ENCODE measurements at places on chromosomes 6 and 20.

DNA sequence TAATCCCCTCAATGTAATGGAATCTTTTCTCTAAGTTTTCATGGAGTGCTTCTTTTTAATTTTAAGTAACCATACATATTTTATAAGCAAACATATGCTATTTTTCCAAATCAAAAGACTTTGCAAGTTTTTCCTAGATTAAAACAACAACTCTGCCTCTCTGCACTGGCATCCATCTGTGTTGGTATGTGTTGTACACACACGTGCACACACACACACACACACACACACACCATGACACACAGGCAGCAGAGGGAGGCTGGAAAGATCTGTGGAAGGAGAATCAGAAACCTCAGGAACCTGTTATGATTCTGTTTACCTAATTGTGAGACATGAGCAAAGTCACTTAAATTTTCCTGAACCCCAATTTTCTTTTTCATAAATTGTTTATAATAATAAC is 295.0 kb upstream of the PRDM1 start:
- DNase-seq, result no peak

DNA sequence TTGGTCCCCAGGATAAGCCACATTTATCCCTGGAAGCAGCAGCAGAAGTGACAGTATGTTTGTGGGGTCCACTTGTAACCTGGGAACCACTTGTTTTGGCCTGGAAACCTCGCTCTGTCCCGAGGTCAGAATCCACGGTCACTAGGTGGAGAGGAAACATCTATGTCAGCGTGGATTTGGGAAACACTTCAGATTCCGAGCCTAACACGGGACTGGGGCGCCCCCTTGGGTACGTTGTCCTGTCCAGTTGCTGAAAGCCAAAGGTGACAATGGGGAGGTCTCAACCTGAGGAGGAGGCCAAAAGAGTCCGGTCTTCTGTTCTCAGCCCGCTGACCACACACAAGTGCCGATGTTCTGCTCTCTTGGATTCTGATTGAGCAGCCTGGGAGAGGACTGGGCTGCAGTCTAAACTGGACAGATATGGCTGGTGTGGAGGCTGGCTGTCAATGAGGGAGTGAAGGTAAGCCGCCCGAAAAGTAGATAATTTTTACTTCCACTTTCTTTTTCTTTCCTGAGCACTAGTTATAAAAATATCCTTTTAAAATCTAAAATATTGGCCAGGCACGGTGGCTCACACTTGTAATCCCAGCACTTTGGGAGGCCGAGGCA is 4.9 kb upstream of the ZFP57 start:
- no peak for DNase-seq

DNA sequence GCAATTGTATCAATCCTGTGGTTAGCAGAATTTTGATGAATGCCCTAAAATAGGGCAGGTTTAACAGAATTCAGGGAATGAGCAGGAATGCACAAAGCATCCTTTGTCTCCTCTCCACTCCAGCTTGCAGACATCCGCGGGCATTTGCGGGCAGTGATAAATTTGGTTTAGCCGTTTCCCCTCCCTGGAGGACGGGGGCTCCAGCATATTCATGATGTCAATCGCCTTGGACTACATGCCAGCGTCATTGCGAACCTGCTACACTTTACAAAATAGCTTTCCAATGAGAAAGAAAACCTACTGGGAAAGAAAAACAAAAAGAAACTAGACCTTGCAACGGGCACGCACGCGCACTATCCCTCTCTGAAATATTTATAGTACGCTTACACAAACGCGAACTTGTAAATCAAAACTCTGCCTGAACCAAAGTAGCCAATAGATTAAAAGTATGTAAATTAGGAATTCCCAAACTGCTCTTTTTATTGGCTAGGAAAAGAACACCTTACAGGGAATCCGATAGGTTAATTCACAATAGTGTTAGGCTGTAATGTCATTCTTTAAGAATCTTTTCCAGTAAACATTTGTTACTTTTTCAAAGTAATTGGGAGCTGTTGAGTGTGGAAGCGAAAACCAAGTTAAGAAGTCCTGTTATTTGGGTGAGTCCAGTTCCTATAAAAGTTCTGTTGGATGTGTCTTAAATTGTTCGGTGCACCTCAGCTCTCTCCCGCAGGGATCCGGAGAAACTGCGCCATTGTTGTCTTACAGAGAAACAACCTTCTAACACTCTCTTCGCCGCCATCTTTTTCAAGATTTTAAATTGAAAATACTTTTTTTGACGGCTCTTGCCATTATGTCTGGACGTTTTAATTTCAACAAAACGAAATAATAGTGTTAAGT is 136.7 kb downstream of the HFE start:
- peak; percentile 94 for DNase-seq

- DNase-seq, result peak; percentile 73
Measured at GRCh38 chr6:170516783-170517616, 36.1 kb downstream of the PSMB1 start.

DNA sequence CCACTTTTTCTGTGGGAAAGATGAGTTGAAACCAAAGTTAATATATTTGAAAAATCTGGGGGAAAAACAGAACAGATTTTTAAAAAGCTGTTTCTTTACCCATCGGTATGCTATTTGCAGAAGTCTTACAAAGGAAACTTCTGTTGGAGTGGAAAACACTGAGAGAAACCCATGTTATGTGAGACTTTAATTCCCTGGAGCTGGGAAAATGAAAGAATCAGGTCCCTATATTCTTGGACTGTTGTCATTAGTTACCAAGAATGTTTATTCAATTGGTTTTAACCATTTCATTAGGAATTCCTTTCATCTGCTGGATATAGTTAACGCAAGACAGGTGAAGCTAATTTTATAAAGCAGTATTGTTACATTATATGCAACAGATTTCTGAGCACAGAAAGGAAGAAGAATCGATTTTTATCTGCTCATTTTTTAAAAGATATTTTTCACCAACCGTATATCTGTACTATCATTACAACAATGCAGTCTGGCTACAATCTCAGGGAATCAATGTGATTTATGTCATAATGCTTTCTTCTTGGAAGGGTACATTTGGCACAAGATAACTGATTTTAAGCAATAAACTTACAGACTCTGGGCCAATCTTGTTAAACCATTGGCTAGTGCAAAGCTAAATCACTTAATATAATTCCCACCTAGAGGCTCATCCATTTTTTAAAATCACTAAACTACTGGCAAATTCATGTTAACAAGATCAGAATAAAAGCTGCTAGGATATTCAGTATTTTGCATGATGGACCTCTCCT is 170.0 kb downstream of the MOXD1 start:
- DNase-seq, result no peak

DNA sequence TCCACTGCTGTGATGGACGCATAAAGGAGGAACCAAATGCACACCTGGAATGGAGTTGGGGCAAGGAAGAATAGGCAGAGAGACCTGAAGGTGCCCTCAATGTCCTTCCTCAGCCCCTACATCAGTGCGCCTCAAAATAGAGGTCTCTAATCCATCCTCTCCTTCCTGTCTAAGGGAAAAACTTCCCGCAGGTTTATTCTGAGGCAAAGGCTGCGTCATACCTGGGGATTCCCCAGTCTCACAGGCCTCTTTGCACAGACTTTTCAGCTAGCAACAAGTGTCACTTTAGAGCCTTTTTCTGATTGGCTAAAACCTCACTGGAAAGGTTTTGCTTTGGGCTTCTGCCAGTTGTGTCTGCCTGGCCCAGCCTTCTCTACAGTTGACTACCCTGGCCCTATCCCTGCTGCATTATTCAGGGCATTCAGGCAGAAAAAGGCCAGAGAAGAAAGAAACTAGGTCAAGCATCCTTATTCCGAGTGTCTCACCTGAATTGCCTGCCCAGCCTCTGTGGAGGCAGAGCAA is 1.8 kb upstream of the HLA-DQB1 start:
- DNase-seq, result no peak

GRCh38 chr20:62843656-62844055 is 18.0 kb downstream of the TCFL5 start:
- no peak for DNase-seq

DNA sequence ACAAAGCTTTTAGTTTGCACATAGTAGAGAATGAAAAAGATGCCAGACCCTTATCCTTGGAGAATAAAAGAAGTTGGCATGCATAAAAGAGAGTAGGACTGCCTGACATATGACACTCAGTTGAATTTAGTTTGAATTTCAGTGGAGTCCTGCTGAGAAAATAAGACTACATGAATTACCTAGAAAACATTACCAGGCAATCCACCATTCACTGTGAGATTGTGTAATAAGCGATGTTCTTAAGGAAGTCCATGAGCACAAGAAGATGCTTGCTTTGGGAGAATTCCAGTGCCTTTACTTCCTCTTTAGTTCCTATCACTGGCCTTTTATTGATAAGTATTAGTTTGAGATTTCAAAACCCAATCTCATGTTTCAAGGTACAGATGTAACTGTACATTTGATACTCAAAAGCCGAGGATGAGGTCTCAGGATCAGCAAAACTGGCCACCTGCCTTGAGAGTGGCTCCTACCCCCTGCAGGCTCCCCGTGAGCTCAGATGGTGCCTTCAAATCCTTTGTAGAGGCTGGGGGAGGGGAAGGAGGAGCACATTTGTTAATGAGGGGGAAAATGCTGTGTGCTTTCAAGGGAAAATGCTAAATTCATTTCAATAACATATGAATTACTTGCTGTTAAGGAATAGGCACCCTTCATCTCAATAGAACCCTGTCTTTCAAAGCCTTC is 11.2 kb upstream of the UNC93A start:
- DNase-seq, result no peak

DNA sequence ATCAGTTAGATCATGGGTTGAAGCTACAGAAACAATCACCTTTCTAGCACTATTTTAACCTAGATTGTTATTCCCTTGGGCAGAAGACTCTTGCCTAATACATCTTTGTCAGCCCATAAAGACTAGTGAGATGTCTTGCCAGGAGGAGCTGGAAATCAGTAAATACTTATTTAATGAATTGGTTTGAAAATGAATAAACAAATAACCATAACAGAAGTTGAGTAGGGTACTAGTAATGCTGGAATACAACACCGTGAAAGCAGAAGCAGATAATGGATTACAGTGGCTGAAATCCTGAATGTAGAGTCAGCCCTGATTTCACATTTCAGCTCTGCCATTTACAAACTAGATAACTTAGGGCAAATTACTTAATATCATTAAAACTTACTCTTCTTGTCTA is 236.1 kb downstream of the PACRG start:
- DNase-seq, result no peak

GRCh38 chr6:162151021-162151665 is 576.4 kb downstream of the PRKN start:
- DNase-seq, result peak; percentile 70

DNA sequence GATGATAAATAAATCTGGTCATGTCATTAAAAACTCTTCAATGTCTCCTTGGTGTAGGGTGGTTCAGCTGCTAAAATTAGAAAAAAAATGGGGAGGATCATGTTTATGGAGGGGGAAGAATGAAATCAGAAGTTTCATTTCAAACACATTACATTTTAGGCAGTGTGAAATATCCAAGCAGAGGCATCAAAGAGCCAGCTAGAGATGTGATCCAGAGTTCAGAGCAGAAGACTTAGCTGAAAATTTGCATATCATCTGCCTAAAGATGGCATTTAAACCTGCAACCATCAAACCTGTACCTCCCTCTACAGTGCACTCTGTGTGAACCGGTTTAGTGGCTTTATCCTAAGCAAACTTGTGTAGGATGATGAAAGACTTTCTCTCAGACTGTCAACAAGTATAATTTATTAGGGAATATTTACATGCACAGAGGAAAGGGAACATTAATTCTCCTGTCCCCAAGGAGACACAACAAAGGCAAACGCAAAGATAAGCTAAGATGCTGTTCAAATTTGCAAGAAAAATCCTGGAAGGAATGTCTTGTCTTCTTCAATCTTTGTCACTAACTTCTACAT is 84.8 kb upstream of the PLEKHG1 start:
- no peak for DNase-seq

DNA sequence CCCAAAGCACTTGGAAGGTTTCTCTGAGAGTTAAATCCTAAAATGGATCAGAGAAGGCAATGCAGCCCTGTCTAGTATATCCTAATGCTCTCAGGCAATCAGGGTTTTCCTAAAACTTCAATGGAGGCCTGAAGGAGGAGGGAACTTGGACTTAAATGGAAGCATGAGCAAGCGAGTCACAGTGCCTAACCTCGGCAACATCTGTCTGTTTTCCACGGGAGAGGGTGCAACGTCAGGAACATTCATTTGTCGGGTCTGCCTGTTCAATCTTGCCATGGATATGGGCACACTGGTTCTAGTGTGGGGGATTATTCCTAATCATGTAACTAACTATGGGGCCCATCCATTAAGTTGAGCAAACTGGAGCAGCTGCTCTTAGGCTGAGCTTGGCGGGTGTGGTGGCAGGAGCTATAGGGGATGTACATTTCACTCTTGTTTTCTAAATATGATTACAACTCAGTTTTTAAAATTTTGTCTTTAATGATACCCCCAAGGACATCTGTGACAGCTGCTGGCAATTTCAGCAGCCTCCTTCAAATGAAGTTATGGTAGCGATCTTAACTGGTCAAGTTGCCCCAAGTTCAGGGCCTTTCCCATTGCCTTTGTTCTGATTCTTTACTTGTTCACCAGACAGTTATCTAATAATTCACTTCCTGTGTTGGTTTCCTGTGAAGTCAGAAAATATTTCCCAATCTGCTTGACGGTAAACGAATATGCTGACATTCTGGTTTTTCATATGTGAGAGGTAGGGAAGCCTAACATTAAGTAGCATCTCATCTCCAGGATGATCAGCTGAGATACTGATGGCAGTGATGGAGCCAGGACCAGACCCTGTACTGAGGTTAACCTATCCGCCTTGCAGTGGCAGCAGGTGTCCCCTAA is 21.6 kb downstream of the DSE start:
- DNase-seq, result no peak

DNA sequence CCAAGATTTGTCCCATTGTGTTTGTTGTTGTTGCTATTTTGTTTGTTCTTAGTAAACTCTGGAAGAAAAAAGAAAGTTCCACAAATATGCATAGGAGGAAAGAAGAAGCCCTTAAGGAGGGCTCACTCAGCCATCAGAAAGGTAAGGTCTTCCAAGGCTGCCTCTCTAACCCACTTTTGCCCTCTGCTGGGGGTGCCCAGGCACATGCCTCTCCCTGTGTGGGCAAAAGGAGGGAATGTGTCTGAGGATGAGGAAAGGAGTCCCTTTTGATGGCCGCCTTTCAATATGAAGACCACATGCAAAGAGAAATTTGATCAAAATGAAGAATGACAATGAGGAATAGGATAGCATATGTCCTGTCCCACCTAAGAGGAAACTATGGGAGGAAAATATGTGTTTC is 248.2 kb upstream of the POU3F2 start:
- no peak for DNase-seq

GRCh38 chr20:57266291-57267157 is at the start of gene BMP7:
Gene BMP7, minus strand, starts transcription at chr20:57266641. Its CDS starts 519 bp downstream, at chr20:57266122.
- no peak for DNase-seq

- DNase-seq, result peak; percentile 57
Measured at GRCh38 chr20:4488407-4489339, 233.0 kb upstream of the PRND start.

GRCh38 chr6:18276610-18277236 is 12.4 kb upstream of the DEK start:
- no peak for DNase-seq

Data from fibroblast of skin of scalp (primary cell).